ENCODE measurements at places on chromosomes 16 and 17. TPM values are rescaled to one million over a fixed set of nuclear protein-coding genes. Genes with fewer than 3 reads are reported as not detected.

Gene PHOSPHO1
- total RNA-seq = not detected

Gene CDH8
- total RNA-seq = not detected

Gene STH
- total RNA-seq = not detected

Gene CX3CL1
- 4.0 TPM for total RNA-seq

Gene KRTAP4-3
- total RNA-seq = not detected

Gene GP1BA
- total RNA-seq = not detected

Gene KRT40
- total RNA-seq = not detected

Gene IGF2BP1
- under 0.01 TPM for total RNA-seq

Gene UTS2R
- not detected for total RNA-seq

Gene C16orf96
- not detected for total RNA-seq

Gene NOXO1
- total RNA-seq = 0.13 TPM

Gene TMEM235
- under 0.01 TPM for total RNA-seq

Gene SCN4A
- total RNA-seq = 0.13 TPM

Gene TNFRSF17
- total RNA-seq = not detected

Gene ATP5PD
- 138 TPM for total RNA-seq

Gene CCL5
- total RNA-seq = 0.39 TPM

Gene PSME3IP1
- total RNA-seq = 51.0 TPM

Gene PPP1R27
- total RNA-seq = not detected

Gene TBC1D3G
- total RNA-seq = not detected

Gene MYLK3
- 0.13 TPM for total RNA-seq

Gene RFWD3
- 23.0 TPM for total RNA-seq

Gene SPPL2C
- total RNA-seq = not detected

Gene TBC1D3H
- not detected for total RNA-seq

Gene MT1H
- total RNA-seq = not detected

Gene TBX6
- under 0.01 TPM for total RNA-seq
